ENCODE measurements at places on chromosomes 4 and X. TPM values are rescaled to one million over a fixed set of nuclear protein-coding genes. Genes with fewer than 3 reads are reported as not detected.

- peak; percentile 55 for DNase-seq
Observed at GRCh38 chr4:78057600-78058550, 752 bp downstream of the FRAS1 start.

GRCh38 chr4:2412534-2412884 is 5.9 kb downstream of the ZFYVE28 start:
- no peak for DNase-seq

SCML2 gene
- total RNA-seq: 6.1 TPM

NOX1 gene
- total RNA-seq: 3.1 TPM

VSIG4 gene
- not detected for total RNA-seq

DNA sequence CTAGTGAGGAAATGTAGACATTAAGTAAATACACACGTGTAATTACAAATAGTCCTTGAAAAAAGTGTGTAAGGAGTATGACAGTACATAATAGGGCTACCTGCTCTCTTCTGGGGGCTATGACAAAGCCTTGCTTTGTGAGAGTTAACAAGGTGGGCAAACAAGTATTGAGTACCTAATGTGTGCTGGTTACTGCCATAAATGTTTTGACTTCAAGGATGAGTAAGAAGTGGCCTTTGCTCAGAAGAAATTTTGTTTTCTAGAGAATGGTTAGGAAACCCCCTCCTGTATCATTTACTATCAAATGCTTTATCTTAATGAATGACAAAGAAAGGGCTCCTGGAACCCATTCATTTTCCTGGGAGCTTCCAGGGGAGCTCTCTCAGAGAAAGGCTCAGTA is 167.0 kb upstream of the CASK start:
- no peak for DNase-seq

ATP1B4 gene
- total RNA-seq: 0.11 TPM

DNA sequence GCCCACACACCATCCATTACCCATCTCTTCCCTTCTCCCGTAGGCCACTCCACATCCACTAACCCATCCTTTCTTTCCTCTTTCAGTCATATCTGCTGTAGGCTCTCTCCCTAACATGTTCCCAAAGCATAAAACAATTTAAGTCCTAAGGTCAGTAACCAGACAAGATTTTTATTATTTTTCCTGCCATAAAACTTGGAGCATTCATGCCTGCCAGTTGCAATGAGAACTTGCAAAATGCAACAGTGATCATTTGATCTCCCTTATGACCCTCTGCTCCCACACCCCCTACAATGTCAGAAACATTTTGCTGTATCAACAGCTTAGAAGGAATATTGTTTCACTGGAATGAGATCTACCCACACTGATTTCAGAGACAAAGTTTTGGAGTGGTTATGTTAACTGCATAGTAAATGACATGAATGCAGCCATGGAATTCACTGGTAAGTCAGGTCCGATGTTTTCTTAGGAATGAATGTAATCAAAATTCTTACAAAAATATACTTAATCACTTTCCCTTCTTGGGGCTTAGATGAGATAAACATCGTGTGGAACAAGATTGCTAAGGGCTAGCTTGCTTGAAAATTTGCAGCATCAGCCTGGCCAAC is 5.7 kb downstream of the NIPAL1 start:
- no peak for DNase-seq

PAGE2B gene
- not detected for total RNA-seq

- DNase-seq: no peak
Observed at GRCh38 chr4:163663454-163664225, 169.2 kb downstream of the TMA16 start.

UGT2B11 gene
- total RNA-seq: not detected

- DNase-seq: peak; percentile 60
Observed at GRCh38 chr4:139300431-139301112, 733 bp upstream of the NAA15 start.

DNA sequence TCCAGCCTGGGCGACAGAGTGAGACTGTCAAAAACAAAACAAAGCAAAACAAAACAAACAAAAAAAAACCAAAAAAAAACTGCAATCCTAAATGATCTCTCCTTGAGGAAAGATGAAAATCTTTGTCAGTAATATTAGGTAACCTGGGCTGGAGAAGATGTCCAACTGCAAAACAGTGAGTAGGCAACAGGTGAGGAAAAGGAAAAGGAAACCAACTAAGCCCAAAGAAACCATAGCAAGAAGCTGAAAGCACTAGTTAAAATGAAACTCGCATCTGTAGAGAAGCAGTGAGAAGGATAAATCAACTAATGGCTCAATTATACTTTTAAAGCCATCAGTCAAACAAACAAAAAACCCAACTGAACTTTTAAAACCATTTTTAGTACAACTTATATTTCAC is 54.2 kb downstream of the ENOX2 start:
- DNase-seq: no peak

DNA sequence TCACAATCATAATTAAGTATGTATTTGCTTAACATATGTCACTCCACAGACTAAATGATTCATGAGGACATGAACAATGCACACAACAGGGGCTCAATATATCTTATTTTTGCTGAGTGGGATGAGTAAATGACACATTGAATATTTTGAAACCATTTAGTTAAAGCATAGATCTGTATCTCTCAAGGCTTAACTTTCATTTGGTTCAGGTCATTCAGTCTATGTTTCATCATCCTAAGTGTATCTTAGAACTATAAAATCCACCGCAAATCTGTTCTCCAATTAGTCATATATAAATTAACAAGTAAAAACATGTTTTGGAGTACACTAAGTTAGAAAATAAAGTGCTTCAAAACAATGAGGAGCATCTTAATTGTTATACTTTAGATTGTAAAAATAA is 45.8 kb downstream of the AREG start:
- no peak for DNase-seq

Data from cardiac muscle cell (in vitro differentiated cells and primary cell).